ENCODE measurements at places on chromosomes 4 and X.

DNA sequence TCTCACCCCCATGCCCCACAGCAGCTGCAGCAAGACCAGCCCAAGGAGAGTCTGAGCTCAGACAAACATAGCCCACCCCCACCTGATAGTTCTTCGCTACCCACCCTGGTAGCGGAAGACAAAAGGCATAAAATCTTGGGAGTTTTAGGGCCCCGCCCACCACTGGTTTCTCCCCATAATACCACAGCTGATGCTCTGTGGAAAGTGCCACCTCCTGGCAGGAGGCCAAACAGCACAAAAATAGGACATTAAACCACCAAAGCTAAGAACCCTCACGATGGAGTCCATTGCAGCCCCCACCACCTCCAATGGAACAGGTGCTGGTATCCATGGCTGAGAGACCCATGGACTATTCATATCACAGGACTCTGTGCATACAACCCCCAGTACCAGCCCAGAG lies 226.7 kb downstream of the SNCA start:
- DNase-seq, result no peak

DNA sequence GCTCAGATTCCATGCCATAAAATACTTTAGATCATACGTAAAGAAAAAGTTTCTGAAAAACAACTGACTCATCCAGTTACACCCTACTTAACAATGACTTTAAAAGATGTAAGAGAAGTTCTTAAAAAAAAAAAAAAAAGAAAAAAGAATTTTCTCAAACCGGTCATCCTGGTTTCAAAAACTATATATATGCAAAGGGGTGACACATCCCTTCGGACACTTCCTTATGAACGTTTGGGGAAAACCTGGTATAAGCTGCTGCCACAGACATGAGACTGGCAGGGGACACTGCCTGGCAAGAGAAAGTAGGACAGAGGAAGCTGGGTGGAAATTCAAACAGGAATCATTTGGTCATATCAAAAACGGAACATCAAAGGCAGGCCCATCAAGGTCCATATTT lies 81.2 kb upstream of the PRSS48 start:
- no peak for DNase-seq

GRCh38 chrX:9919632-9920172 lies 47.5 kb upstream of the CLDN34 start:
- no peak for DNase-seq

DNA sequence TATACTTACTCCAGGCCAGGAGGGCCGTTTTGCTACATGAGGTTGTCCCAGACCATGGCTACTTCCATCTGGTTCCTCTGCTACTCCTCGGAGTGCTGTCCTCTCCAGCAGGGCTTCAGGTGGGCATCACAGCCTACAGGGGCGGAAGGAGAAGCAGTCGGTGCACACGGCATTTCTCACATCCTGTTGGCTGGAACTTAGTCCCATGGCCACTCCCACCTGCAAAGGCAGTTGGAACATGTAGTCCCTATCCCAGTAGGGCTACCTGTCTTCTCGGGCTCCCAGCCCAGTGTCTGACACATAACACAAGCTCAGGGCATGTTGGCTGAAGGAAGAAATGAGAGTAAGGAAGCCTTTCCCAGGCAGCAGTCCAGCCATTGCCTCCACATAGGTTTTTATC lies 7.7 kb upstream of the STK32B start:
- DNase-seq, result no peak
